ENCODE measurements at places on chromosomes 1 and 21.

DNA sequence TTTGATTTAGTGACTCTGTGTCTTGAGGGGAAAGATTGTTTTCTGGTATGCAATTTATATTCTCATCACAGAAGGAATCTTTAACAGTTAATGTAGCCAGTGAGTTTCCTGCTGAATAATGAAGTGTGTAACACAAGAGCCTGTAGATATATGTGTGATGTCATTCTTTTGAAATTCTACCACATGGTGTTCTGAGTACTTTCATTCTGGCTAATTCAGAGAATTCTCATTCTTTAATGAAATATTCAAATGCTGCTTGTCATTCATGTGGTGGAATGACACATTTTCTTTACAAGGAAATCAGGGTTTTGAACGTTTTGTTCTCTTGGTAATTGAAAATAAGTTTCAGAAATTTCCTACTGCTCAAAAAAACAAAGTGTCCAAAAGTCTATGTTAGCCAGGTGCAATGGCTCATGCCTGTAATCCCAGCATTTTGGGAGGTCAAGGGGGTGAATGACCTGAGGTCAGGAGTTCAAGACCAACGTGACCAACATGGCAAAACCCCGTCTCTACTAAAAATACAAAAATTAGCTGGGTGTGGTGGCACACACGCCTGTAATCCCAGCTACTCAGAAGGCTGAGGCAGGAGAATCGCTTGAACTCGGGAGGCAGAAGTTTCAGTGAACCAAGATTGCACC is 79.6 kb downstream of the MAP3K21 start:
- no peak for DNase-seq

DNA sequence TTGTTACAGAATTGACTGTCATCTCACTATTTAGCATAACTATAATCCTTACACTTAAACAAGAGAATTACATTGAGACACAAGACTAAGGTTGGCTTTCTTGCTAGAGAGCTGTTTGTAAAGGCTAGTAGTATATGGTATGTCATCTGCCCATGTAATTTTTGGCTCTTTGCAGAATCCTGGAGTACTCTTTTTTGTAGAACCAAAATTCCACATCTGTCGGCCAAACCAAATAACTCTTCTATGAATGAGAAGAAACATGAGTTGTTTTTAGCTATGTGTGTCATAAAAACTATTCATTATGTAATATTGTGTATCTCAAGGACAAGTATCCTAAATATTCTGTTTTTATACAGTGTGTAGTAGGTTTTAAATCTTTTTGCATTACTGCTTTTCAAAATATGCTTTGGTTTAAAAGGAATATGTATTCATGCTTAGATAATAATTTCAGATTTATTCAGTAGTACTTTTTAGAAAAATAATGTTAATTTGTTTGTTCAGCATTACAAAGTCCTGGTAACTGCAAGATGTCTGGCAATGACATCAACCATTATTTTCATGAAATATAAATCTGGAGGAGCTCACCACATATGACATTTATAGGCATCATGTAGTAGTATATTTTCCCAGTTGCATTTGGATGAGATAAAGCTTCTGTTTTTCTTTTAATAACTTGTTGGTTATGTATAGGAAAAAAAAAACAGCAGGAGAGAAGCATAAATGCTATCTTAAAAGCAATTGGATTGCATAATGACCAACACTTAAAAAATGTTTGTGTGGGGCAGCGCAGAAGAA is 159.8 kb downstream of the HS2ST1 start:
- DNase-seq, result no peak

- DNase-seq, result no peak
Measured at GRCh38 chr1:248752161-248753028, 3.2 kb downstream of the LYPD8 start.

DNA sequence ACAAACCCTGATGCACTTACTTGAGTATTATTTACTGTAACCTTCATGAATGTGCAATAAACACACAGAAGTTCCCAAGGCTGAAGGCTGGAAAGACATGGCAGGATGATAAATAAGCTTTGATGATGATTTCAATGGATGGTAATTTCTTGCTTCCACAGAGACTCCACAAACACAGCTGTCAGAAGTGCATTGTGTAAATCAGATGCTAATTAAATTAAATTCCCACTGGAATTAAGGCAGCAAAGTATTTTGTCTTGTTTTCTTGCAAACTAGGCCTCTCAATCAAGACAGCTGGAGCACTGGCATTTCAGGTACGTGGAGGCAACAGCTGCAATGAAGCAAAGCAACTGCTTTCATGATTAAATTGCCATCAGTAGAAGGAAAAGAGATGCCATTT is 24.1 kb downstream of the FAM177B start:
- DNase-seq, result no peak

Measured in epithelial cell of prostate (primary cell).